ENCODE measurements at places on chromosomes 16 and 17. TPM values are rescaled to one million over a fixed set of nuclear protein-coding genes. Genes with fewer than 3 reads are reported as not detected.

Gene KRTAP4-9
- total RNA-seq: not detected

Gene HOXB6
- total RNA-seq: not detected

Gene SOST
- total RNA-seq: 0.22 TPM

Gene MARF1
- 47.2 TPM for total RNA-seq

Gene PERCC1
- 6.9 TPM for total RNA-seq

Gene PRR29
- total RNA-seq: 0.44 TPM

Gene CDH5
- total RNA-seq: 41.5 TPM

Gene B3GNT9
- 26.2 TPM for total RNA-seq

Gene CBLN1
- total RNA-seq: 6.8 TPM

Gene CLEC10A
- 3.3 TPM for total RNA-seq

Gene C16orf90
- total RNA-seq: not detected

Gene NOL11
- 65.5 TPM for total RNA-seq

Gene KRT37
- not detected for total RNA-seq

Measured in camera-type eye (tissue), 1 donor.